Cardiac fibroblast (primary cell): ENCODE measurements at places on chromosomes 7 and 10.
A peak's percentile ranks its signal among the peaks of the same experiment; 100 is the strongest.

- DNase-seq = peak; percentile 17
Measured at GRCh38 chr10:79052291-79053080, 16.3 kb upstream of the ZMIZ1 start.

GRCh38 chr10:86647773-86648703, 6.3 kb upstream of the OPN4 start:
- DNase-seq = no peak

DNA sequence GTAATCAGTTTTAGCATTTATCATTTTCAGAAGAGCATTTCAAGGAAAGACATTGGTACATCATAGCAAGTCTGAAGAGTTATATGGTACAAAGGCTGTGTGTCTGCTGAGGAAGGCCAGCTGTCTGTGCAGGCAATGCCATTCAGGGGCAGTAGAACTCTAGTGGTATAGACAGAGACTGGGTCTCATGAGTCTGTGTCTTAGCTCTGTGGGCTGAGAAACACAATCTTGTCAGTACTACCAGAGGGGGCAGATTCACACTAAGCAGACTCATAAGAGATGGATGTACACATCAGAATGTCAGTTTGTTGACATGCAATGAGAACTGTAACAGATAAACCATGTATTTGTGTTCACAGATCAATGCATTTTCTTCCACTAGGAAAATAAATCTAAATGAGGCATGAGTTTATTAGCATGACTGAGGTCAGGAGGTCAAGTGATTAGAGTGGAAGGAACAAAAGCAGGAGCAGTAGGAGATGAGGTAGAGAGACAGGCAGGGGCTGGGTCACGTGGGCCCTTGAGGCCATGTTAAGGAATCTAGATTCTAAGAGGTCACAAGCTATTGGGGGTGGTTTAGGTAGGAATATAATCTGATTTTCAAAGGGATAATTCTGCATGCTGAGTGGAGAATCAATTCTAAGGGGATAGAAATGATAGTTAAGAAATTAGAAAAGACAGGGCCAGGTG, 7.5 kb upstream of the GGCT start:
- DNase-seq = no peak

GRCh38 chr10:97940534-97940933, 89.9 kb downstream of the CRTAC1 start:
- no peak for DNase-seq

GRCh38 chr7:85239109-85239508, 52.3 kb upstream of the SEMA3D start:
- no peak for DNase-seq
